ENCODE measurements at places on chromosomes 2 and 18.

GRCh38 chr18:79278896-79279295 is 116.8 kb upstream of the NFATC1 start:
- DNase-seq: no peak

GRCh38 chr18:26780520-26781325 is 84.8 kb downstream of the AQP4 start:
- no peak for DNase-seq

DNA sequence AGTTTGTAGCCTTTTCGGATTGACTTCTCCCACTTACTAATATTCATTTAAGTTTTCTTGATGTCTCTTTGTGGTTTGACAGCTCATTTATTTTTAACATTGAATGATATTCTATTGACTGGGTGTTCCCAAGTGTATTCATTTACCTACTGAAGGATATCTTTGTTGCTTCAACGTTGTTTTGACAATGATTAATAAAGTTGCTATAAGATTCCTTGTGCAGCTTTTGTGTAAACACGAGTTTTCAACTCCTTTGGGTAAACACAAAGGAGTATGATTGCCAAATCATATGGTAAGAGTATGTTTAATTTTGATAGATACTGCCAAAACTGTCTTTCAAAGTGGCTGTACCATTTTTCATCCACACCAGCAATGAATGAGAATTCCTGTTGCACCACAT is 1200.9 kb downstream of the DSC3 start:
- DNase-seq: no peak

DNA sequence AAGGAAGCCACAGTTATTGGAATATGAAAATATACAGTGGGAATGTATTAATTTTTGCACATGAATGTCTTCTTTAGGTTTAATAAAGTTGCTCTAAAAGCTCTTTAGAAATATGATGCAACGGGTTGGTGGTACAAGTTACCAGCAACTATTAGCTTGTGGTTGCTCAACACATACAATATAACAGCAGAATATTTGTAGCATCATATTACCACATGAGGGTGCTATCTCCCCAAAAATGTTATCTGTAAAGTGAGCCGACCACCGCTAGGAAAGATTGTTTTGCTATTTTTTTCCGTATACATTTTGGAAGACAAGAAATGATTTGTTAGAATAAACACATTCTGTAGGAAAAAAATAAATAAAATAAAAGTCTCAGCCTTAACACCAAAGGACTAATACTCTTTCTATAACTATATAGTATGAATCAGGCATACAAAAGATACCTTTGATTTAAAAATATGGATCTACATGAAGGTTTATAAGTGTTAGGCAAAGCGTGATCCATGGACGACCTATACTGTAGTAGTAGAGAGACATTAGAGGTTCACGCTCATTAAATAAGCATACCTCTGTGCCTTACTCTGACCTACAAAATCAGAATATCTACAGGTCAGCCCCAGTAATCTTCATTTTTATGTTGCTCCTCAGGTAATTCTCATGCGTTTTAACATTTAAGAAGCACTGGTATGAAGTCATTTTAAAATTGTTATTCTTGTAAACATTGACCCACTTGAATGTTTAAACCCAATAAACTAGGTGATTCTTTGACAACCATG is 1110.6 kb upstream of the ACVR2A start:
- peak; percentile 77 for DNase-seq

GRCh38 chr2:165549619-165550018 is 80.1 kb downstream of the CSRNP3 start:
- no peak for DNase-seq

GRCh38 chr2:161177969-161178368 is 17.7 kb downstream of the TANK start:
- peak; percentile 24 for DNase-seq

- DNase-seq: peak; percentile 89
Measured at GRCh38 chr2:39530411-39530866, 93.4 kb upstream of the MAP4K3 start.

GRCh38 chr2:150110548-150110947 is 376.9 kb downstream of the RND3 start:
- no peak for DNase-seq

DNA sequence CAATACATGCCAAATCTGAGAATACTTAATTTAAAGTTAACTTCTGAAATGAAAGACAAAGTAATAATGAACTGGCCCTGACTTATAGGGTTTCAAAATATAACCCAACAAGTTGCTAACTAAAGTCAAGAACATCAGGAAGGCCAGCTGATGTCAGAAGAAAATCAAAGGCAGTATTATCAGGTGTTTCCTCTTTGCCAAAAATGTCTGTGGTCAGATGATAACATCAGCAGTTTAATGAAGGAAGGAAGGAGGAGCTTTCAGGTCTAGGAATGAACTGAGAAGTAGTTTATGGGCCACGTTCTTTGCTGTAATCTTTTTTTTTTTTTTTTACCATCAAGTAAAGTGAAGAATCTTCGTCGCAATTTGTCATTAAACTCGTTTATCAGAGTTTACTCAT is 40.9 kb downstream of the CDH2 start:
- DNase-seq: peak; percentile 50

GRCh38 chr2:10330700-10331026 is 28.0 kb downstream of the HPCAL1 start:
- no peak for DNase-seq

GRCh38 chr2:46929612-46930011 is 14.0 kb upstream of the MCFD2 start:
- peak; percentile 33 for DNase-seq

GRCh38 chr2:157404363-157404762 is 39.5 kb downstream of the CYTIP start:
- peak; percentile 1 for DNase-seq

DNA sequence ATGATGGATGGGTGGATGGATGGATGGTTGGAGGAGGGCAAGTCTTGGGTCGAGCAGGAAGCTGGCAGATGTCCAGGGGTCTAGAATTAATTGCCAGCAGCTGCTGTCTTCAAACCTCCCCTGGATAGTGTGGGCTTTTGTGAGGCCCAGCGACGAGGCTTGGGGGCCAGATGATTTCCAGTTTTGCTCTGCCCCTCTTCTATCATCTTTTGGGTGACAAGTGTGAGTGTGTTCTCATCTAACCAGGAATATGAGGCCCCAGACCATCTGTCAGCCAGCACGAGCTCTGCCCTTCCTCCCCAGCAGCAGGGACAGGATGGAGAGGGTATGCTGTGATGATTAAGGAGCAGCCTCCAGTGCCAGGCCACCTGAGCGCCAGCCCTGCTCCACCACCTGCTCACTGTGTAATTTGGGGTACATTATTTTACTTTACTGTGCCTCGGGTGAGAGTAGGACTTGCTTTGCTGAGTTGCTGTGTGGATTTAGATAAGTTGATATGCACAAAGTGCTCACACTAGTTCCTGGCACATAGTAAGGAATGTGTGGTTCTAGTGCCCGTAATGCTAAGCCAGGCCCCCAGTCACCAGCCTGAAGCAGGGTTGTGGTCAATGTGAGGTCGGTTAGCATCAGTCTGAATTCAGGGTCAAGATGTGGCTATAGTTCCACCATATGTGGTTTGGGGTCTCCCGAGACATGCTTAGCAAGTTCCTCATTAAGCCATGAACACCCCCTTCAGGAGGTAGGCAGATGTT is 251.1 kb downstream of the CYP26B1 start:
- no peak for DNase-seq

GRCh38 chr2:27304488-27305240 is 3.6 kb downstream of the UCN start:
- no peak for DNase-seq

- no peak for DNase-seq
Measured at GRCh38 chr2:7132753-7133152, 215.5 kb downstream of the RNF144A start.

DNA sequence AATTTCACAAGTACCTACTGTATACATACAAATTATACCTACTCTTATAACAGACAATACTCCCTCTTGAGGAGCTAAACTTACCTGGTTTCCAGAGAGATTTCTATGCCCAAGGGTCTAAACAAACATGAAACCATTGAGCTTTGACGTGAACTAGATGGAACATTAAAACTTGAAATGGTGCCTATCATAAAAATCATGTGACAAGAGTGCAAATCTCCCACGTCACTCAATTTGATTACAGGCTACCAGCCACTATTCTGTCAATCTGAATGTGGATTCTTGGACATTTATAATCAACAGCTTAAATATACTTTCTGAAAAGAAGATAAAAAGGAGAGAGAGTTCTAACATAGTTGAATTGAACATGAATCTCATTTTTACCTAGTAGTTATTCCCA is 297.1 kb upstream of the SESTD1 start:
- DNase-seq: no peak

DNA sequence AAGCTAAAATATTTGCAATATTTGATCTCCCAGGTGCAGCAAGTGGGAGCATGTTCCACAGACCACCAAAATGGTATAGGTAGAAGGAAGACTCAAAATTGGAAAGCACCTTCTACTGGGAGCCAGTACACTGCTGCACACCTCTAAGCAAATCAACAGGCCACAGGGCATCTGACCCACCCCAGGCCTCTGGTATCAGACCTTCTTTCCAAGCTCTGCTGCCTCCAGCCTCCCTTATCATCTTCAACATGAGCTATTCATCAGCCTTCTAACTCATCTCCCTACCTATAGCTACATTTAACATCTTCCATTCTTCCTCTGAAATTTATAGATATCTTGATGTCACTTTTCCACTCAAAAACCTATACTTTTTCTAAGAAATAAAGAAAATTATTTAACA is 294.8 kb downstream of the ZEB2 start:
- DNase-seq: no peak

GRCh38 chr2:43455731-43456642 is 139.9 kb downstream of the THADA start:
- peak; percentile 96 for DNase-seq

GRCh38 chr2:207281436-207281835 is 115.7 kb upstream of the KLF7 start:
- no peak for DNase-seq

GRCh38 chr2:205545971-205546816 is 136.1 kb upstream of the NRP2 start:
- no peak for DNase-seq

DNA sequence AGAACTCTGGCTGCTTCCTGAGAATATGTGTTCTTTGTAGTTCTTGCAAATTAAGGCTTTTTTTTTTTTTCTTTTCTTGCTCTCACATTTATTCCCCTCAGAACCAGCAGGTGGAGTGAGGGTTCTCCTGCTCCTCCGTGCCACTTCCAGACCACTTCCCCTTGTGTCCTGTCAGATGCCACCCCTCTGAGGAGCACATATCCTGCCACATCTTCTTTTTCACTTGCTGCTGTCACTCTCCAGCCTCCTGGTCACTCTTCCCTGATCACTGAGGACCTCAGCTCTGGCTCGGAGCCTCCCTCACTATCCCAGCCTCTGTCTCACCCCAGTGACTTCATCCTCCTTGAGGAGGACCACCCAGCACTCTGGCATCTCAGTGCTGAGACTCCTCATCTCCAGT is 100.5 kb downstream of the TACR1 start:
- DNase-seq: peak; percentile 23

- no peak for DNase-seq
Measured at GRCh38 chr2:121372082-121372481, 87.1 kb upstream of the TFCP2L1 start.

- DNase-seq: no peak
Measured at GRCh38 chr2:28360058-28360717, 32.5 kb upstream of the FOSL2 start.

- no peak for DNase-seq
Measured at GRCh38 chr2:7857904-7858303, 824.0 kb upstream of the ID2 start.

GRCh38 chr2:197360744-197361156 is 50.2 kb upstream of the ANKRD44 start:
- DNase-seq: peak; percentile 32

- peak; percentile 91 for DNase-seq
Measured at GRCh38 chr2:62577994-62578781, 72.2 kb upstream of the TMEM17 start.

DNA sequence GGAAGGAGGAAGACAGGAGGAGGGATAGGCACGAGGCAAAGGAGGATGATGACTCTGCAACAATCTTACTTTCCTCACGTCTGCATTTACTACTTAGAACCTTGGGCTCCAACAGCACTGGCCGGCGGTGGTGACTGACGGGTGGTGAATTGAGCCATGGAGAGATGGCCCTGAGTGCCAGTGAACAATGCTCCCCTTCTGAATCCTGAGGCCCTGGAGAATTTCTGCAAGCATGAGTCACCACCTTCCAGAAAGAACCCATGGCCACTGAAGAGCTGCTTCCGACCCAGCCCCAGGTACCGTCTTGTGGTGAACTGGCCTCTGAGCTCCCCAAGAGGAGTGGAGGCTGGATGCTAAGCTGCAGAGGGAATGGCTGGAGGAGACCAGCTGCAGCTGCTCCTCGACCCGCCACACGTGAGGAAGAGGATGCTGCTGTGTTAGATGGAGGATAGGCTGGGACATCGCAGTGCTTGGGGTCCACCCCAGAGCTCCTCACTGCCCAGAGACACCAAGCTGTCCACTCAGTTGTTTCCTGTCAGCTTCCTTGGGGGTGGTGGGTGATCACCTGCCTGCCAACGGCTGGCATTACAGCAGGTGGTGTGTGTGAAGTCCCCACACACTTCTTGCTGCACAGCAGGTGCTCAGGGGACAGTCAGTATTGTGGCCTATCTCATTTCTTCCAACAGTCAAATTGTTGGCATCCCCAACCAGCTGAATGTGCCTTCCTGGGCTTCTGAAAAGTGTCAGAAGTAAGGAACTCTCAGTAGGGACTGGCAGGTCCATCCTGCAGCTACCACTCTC is 186.5 kb upstream of the ID2 start:
- no peak for DNase-seq

DNA sequence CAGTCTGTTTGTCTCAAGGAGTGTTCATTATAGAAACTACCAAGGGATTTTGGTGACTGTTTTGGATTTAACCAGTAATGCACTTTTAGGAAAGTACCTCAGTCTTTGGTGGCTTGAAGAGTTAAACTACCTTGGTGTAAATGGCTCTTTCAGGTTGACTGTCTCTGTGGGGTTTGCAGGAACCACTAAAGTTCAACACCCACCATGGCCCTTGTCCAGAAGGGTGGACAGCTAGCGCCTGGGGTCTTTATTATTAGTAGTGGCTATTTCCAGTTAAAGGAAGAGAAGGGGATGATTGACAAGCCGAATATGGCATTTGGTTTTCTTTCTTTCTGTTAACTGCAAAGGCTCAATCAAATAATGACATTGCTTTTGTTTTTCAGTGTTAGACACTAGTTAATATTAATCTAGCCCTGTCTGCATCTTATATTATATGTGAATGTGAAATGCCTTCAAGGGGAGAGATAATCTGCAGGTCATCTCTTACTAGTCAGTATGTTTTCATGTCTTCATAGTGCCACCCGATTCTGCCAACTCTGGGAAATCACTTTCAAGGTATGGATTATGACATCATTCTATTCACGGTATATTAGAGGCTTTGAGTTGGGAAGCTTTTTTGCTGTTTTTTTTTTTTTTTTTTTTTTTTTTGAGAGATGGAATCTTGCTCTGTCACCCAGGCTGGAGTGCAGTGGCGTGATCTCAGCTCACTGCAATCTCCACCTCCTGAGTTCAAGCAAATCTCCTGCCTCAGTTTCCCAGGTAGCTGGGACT is 56.4 kb downstream of the MAP4K4 start:
- DNase-seq: no peak

GRCh38 chr2:168687314-168687713 is 115.1 kb upstream of the NOSTRIN start:
- DNase-seq: peak; percentile 33
